ENCODE measurements at places on chromosomes 1 and 21. TPM values are rescaled to one million over a fixed set of nuclear protein-coding genes. Genes with fewer than 3 reads are reported as not detected.
A peak's percentile ranks its signal among the peaks of the same experiment; 100 is the strongest.

DNA sequence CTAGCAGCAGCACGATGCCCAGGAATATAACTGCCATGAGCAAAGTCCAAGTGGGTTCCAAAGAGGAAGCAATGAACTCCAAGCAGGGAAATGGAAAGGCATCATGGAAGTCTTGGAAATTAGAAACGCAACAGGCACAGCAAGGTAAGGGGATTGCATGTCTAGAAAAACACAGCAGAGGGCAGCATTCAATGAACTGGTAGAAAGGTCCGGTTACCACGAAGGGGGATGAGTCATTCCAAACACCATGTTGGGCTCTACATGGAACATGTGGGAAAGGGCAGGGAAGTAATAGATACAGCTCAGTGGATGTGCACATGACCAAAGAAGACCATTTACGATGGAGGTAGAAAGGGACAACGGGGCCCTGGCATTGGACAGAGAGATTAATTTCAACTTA is 36.4 kb downstream of the RXRG start:
- DNase-seq = peak; percentile 86

GRCh38 chr1:12587981-12588640 is 29.9 kb downstream of the DHRS3 start:
- DNase-seq = peak; percentile 95

HEYL gene
- total RNA-seq = not detected

GRCh38 chr21:36096398-36097290 is 26.8 kb downstream of the CBR1 start:
- DNase-seq = no peak

- DNase-seq = peak; percentile 19
Observed at GRCh38 chr1:204623894-204624361, 61.6 kb downstream of the LRRN2 start.

DNA sequence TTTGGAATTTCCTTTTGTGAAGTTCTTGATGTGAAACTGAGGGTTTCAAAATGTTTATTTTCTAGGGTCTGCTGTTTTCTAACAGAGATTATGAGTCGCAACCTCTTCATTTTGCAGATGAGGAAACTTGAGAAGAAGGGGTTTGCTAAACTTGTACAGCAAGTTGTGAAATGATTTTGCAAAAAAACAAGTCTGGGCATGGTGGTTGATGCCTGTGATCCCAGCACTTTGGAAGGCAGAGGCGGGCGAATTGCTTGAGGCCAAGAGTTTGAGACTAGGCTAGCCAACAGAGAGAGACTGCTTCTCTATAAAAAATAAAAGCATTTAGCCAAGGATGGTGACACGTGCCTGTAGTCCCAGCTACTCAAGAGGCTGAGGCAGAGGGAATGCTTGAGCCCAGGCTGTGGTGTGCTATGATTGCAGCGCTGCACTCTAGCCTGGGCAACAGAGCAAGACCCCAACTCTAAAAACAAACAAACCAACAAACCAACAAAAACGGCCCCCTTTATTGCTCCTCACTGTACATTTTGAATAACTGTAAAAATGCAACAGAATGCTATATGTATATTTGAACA is 9.9 kb downstream of the TRIM67 start:
- no peak for DNase-seq

- DNase-seq = no peak
Observed at GRCh38 chr1:37233606-37234005, 199.3 kb upstream of the GRIK3 start.

All from Daoy (cell line).